ENCODE measurements at places on chromosomes 5 and 9.

DNA sequence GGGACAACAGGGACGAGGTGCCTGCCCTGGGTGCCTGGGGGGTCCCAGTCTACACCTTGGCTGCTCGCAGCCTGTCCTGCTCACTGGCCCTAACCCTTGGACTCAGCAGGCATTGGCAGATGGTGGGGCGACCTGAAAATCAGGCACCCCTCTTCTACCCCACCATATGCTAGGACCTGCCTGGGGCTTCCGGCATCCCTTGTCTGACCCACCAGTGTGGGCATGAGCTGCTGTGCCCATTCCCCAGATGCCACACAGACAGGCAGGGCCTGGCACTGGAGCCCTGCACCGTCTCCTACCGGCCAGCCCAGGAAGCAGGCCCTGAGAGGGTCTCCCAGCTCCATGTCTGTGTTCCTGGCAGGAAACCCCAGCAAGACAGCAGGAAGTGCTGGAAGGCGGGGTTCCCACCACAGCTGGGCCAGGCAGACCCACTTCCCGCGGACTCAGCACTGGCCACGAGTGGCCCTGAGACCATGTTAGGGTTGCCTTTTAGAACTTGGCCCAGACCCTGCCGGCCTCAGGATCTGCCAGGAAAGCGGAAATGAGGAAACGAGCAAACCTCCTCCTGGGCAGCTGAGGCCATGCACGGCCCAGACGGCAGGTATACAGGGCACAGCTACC, 3.1 kb downstream of the NINJ1 start:
- DNase-seq, result no peak

DNA sequence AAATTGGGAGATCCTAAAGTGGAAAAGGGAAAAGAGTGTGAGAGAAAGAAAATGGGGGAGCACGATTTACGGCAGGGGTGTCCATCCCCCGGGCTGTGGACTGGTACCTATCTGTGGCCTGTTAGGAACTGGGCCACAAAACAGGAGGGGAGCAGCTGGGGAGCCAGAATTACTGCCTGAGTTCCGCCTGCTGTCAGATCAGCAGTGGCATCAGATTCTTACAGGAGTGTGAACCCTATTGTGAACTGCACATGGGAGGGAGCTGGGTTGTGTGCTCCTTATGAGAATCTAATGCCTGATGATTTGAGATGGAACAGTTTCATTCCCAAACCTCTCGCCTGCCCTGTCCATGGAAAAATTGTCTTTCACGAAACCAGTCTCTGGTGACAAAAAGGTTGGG, 108.3 kb upstream of the ADAMTSL1 start:
- DNase-seq, result no peak

DNA sequence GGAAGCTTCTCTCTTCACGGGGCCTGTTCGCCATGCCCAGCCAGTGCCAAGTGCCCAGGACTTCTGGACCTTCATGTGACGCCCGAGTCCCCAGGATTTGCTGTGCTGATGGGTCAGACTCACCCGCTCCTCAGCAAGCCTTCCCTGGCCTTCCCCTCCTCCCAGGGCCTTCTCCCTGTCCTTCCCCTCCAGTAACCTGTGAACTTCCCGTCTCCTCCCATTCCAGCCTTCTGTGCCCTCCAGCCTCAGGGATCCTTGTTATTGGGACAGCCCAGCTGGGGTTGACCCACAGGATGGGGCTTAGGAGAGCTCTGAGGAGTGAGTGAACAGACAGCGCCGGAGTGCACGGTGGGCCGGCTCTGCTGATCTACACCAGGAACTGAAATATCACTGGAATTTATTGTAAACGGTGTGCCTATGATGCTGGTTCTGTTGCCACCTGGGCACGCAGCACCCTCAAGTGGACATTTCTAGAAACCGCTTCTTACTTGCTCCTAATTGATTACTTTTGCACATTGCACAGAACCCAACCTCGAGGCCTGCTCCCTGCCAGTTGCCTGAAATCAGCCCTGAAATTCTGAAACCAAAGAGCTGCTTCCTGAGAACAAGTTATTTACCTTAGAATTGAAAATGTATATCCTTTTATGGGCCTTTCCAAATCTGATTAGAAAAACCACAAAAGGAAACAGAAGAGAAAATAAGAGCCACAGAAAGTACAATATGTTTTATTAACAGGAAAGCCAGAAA, 1.5 kb downstream of the SPAAR start:
- peak; percentile 55 for DNase-seq

GRCh38 chr5:55701462-55702103, 10.5 kb downstream of the SLC38A9 start:
- DNase-seq, result no peak

- DNase-seq, result no peak
Observed at GRCh38 chr5:172004824-172005237, 1.6 kb downstream of the FBXW11 start.

GRCh38 chr5:175025077-175025476, 300.7 kb downstream of the MSX2 start:
- DNase-seq, result no peak

GRCh38 chr5:155434267-155434666, 420.7 kb downstream of the KIF4B start:
- no peak for DNase-seq

- no peak for DNase-seq
Observed at GRCh38 chr5:146528236-146528635, 12.2 kb upstream of the GPR151 start.

- no peak for DNase-seq
Observed at GRCh38 chr9:14089051-14089803, 224.7 kb downstream of the NFIB start.

DNA sequence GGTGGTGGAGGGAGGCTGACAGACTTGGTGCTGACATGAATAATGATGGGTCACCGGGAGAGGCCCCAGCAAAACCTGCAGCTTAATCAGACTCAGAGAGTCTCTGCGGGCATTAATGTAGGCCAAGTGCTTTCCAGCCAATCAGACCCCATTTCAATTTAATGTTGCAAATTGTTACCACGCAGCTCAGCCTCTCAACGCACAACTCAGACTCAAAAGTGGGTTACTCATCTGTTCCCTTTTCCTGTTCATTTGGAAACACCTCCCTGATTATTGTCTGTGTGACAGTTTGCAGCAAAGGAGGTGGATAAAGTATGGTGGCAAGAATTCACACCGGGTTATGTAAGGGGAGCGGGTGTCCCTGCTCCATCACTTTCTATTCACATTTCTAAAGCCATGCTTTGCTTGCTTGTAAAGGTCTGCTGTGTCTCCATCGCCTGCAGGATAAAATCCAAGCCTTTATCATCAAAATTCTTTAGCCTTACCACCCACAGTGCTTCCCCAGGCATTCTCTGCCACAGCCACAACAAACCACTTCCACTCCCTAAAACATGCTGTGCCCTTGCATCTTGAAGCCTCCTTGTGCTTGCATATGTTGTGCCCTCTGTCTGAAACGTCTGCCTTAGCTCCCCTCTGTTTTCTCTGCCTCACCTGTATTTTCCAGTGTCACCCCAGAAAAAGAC, 156.5 kb downstream of the ASTN2 start:
- DNase-seq, result no peak

GRCh38 chr5:143108498-143109128, 294.9 kb downstream of the NR3C1 start:
- no peak for DNase-seq

- DNase-seq, result no peak
Observed at GRCh38 chr5:74243634-74244033, 396.9 kb downstream of the ENC1 start.

DNA sequence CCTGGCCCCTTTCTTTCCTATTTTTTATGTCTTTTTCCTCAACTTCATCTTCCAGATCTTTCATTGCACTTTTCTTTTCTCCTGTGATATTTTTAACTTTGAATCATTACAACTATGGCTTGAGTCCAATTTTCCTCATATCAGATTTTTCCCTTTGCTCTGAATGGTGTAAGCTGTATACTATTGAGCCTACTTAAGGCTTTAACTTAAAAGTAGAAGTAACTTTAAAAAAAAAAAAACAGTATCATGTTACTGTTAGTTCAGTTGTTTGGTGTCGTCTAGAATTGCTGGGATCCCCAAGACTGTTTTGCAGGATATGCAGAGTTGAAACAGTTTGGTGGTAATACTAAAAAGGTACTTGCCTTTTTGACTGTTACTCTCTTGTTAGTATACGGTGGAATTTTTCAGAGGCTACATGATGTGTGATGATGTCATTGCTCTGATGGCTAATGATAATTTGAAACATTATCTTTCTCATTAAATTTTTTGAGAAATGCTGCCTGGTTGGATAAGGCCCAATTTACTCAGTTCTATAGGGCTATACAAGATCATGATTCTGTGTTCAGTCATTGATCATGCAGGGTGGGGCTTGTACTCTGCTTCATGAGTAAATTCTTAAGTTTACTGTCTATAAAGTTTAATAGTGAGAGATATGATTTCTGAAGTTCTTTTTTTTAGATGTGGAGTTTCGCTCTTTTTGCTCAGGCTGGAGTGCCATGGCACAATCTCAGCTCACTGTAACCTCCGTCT, 8.8 kb downstream of the NAA35 start:
- DNase-seq, result no peak

GRCh38 chr5:10396552-10396951, 43.1 kb downstream of the MARCHF6 start:
- DNase-seq, result no peak

- no peak for DNase-seq
Observed at GRCh38 chr5:59988396-59988795, 94.9 kb upstream of the PDE4D start.

- no peak for DNase-seq
Observed at GRCh38 chr5:68991279-68992084, 102.3 kb upstream of the SLC30A5 start.

GRCh38 chr9:6106711-6107339, 91.4 kb upstream of the RANBP6 start:
- no peak for DNase-seq

DNA sequence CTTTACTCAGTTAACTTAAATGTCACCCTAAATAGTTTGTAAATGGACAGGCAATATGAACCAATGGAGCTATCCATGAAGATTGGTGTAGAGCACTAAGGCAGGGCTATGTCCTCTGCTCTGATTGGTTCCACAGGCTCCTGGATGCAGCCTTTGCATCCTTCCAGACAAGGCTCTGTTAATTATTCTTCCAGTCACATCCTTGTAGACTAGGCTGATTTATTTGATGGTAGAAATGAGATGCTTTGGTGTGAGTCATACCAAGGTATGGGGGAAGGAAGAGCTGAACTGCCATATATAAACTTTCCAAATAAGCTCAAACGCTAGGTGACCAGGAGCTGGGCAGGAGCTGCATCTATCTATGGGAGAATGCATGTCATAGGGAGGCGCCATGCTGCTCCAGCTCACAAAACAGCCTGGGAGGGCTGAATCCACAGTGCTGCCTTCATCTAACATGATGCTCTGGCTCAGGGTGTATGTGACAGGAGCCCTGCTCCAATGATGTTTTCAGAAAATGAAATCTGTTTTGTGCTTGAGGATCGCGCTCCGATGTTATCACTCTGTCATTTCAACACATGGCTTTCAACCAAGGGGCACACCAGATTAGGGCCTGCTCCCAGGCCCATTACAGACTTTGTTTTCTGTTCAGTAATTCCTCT, 818.0 kb upstream of the ZNF608 start:
- DNase-seq, result no peak

GRCh38 chr9:121317737-121318630, 50.0 kb downstream of the GSN start:
- no peak for DNase-seq

DNA sequence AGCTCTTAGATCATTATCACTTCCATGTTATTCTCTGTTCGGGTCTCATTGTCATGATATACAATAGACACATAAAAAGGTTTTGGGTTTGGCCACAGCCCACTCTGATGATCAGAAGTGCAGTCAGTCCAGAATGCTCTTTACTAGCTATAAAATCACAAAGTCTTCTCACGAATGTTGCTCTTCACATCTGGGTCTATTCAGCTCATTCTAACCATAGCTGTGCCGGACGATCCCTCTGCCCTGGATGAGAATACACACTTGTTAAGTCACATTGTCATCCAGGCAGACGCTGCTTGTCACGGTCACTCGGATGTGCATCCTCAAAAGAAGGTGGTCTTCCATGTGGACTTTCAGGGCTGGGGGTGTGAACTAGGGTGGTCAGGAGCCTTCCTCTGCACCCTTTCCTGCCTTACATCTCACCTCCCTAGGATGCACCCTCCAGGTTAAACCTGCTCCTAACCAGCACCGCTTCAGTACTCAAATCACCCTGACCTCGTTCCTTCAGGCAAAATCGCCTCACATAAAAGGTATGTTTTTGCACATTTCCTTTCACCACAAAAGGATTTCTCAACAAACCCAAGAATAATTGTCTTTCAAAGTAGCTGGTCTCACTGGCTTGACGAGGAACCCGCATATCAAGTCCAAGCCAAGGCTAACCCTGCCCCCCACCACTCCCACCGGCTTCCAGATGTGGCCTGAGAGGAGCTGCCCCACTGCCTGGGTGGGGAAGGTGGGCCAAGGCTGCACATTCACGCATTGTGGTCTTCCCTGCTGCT, 21.9 kb downstream of the ANKH start:
- no peak for DNase-seq

GRCh38 chr5:127608077-127608660, 40.7 kb upstream of the CTXN3 start:
- DNase-seq, result no peak

DNA sequence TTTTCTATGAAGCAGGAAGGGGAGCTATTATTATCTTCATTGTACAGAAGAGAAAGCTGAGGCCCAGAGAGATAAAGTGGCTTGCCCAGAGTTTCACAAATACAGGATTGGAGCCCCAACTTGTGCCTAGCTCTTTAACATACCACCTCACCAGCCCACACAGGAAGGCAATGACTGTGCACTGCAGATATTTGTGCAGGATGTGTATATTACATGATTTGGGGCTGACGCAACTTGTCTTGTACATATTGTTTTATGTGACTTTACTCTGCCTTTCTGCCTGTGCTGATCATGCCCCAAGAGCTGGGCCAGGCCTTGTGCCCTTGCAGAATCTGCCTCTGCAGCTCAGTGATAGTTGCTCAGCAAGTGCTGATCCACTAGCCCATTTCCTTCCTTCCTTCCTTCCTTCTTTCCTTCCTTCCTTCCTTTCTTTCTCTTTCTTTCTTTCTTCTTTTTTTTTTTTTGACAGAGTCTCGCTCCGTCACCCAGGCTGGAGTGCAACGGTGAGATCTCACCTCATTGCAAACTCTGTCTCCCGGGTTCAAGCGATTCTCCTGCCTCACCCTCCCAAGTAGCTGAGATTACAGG, 106.6 kb upstream of the TBCA start:
- no peak for DNase-seq

- DNase-seq, result no peak
Observed at GRCh38 chr5:9388941-9389674, 156.8 kb downstream of the SEMA5A start.

DNA sequence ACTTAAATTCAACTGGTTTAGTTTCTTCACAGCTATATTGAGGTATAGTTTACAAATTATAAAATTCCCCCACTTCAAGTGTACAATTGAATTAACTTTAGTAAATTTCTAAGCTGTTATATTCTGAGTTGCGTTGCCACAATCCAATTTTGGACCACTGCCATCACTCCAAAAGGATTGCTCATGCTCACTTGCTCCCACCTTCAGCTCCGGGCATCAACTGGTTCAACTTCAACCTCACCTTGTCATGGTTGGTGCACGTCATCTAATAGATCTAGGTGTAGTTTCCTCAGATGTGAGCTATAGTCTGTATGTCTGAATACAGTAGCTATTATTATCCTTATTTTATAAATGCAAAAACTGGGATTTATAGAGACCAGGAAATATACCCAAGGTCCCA, 942.5 kb upstream of the WWC1 start:
- DNase-seq, result no peak

GRCh38 chr9:137205126-137206069, at the start of the genes NDOR1 and TMEM203:
NDOR1 (plus strand) TSS chr9:137205700; CDS start chr9:137205778, 78 bp downstream.
TMEM203 (minus strand) TSS chr9:137205648; CDS start chr9:137205414, 234 bp downstream.
- DNase-seq, result peak; percentile 94

- no peak for DNase-seq
Observed at GRCh38 chr9:38359689-38360385, 32.7 kb upstream of the ALDH1B1 start.

GRCh38 chr5:85670417-85670816, 947.3 kb upstream of the COX7C start:
- DNase-seq, result no peak
